ENCODE measurements at places on chromosomes 6 and 20.

DNA sequence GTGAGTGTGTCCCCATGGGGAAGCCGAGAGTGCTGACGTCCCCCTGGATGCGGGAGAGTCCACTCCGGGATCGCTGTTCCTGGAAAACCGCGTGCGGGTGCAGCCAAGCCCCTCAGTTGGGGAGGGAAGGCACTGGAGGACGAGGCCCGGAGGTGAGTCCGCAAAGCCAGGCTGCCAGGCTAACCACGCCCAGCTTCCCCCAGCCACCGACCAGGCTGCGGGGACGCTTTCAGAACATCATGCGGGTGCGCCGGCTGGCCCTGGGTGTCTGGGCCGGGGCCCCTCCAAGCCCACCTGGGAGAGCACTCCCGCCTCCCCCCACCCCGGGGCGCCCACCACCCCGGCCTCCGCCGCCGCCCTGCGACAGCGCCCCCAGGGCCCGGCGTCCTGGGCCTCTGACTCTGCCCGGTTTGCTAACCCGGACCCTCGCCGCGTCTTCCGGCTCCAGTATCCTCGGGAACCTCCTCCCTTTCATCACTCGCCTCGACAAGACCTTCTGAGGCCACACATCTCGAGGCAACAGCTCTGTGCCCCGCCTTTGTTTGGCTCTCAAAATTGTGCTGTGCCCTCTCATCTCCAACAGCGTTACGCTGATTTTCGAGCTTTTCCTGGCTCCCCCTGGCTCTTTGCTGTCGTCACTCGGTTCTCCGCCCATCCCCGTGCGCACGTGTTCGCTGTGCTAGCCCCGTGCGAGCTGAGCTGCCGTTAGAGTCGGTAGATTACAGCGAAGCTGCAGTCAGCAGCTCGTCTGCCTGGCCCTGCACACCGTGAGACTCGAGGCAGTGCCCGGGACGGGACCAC, 47.1 kb upstream of the ENTPD6 start:
- DNase-seq, result peak; percentile 50

DNA sequence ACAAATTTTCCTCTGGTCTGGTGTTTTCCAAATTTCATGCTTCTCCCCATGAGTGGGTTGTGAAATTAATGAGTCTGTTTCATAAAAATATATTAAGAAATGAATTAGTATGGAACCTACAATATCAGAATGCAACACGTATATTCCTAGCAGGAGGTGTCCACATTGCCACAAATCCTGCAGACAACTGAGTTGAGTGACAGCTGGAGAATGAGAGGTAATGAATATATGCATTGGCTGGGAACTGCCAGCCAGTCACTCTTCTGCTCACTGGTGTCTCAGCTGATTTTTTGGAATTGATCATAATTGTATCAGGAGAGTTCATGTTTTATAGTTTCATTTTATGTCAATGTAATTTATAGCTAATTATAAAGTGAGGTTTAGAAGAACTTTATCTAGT, 6.3 kb upstream of the ARFGEF3 start:
- no peak for DNase-seq

GRCh38 chr6:130981409-130981808, 81.6 kb downstream of the EPB41L2 start:
- DNase-seq, result no peak

- DNase-seq, result no peak
Observed at GRCh38 chr20:6178537-6178936, 55.7 kb upstream of the FERMT1 start.

DNA sequence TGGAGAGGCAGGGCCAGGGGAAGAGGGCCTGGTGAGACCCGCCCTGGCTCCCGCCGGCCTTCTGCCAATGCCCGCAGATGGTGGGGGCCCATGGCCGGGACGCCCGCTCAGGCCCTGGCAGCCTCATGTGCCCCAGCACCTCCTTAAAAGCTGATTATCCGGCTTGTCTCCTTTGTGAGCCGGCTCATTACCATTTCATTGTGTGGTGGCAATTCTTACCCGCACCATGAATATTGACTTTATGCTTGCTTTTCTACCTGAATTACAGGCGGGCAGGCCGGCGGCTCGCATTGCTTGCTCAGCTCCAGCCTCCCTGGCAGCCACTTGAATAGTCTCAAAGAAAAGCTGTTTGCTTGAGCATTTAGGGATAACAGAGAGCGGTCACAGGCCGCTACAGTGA, 120.0 kb upstream of the JAG1 start:
- DNase-seq, result no peak

DNA sequence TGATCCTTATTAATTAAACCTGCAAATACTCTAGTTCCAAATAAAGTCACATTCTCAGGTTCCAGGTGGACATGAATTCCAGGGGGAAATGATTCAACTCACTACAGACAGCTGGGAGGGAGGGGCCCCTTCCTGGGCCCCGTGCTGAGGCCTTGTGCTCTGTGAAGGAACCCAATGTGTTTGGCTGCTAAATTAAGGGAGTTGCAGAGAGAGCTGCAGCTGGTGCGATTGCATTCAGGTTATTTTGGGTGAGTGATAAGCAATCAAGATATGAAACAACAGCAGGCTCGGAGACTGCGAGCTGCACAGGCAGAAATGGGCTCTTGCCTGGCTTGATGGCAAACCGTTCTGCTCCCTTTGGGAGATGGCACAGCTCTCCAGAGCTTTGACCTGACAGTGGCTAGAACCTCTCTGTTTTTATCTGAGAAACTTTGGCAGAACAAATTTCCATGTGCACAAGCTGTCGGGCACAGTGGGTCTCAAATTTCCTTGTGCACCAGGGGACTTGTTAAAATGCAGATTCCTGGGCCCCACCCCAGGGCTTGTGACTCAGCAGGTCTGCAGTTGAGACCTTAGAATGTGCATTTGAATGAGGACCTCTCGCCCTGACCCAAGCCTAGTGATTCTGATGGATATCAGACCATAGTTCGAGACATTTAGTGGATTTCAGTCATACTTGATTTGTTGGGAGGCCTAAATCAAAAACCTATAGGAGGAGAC, 9.8 kb downstream of the MAPK13 start:
- DNase-seq, result no peak

DNA sequence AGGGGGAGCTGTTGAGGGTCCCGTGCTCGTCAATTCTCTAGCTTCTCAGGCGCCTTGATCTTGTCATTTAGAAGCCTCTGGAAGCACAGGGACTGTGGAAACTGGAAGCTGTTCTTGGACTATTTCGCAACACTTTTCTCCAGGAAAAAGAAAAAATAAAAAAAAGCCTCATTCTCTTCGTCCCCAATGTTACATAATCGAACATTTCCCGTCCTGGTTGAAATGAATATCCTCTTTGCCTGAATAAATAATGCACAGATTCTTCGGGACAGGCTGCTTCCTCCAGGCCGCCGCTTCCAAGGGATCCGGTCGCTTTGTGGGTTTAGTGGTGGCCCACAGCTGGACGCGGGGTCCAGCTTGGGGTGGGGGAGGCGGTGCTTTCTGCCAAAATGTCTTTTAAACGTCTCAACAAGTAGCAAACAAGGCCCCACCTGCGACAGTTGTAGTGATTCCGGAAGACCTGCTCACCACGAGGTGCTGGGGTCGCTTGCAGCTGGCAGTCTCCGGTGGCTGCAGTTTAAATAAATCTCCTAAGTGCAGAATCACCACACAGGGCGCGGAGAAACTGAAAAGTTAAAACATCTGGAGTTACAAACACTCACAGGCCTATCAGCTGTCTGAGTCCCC, 125.9 kb upstream of the ESR1 start:
- DNase-seq, result no peak

DNA sequence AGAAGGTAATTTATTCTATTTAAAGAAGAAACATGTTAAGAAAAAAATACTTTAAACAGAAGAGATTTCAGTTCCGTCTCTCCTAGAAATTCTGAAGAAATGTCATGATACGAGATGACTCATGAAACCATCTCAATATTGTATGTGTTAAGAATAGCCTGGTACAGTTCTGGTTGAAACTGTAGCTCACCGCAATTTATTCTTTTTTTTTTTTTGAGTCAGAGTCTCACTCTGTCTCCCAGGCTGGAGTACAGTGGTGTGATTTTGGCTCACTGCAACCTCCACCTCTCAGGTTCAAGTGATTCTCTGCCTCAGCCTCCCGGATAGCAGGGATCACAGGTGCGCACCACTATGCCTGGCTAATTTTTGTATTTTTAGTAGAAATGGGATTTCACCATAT, 103.3 kb downstream of the ARHGAP18 start:
- DNase-seq, result no peak

DNA sequence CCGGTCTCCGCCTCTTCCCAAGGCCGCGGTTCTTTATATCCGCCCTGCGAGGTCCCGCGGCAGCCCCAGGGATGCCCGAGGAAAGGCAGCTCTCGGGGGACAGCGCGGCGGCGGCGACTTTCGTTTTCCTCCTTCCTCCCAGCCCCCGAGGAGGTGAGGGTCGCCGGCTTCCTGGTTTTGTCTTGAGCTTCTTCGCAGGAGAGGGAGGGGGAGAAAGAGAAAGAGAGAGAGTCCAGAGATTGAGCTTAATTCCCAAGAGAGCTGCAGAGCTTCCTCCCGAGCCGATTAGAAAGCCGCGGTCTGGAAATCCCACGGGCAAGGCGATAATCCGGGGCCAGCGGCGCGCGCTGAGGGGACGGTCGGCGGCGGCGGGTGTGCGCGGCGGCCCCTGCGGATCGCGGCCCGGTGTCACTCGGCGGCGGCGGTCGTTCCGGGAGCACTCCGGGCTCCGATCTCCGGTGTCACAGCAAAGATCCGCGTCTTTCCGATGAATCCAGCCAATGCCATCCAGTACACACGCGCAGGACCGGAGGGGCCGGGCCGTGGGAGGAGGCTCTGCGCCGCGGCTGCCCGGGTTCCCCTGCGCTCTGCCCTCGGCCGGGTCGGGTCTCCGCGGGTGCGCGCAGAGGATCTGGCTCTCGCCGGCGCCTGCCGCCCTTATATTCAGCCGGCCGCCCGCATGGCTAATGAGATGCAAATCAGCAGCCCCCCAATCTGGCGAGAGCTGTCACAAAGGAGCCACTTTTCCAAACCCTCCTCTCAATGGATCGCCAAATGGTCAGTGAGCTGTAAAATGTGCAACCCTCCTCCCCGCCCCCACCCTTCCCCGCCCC, at the start of gene DLL1:
Gene DLL1 (minus strand): TSS at position 783 of the 833 bp plus-strand sequence. CDS start 939 bp downstream, outside the sequence.
- no peak for DNase-seq

DNA sequence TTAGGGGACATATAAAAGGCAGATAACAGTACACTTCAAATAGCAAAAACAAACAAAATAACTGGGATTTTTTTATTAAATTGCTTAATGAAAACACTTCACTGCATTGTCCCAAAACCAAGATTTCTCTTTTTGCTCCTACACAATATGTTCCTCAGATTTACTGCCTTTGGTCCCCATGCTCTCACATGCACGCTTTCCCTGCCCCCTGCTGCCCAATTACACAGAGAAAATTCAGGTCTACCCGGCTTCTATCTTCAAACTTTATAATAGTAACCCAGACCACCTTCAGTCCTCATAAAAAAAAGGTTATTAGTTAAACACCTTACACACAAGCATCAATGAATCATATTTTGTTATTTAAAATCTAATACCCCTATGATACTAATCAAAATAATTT, 673.8 kb upstream of the HS3ST5 start:
- DNase-seq, result no peak

DNA sequence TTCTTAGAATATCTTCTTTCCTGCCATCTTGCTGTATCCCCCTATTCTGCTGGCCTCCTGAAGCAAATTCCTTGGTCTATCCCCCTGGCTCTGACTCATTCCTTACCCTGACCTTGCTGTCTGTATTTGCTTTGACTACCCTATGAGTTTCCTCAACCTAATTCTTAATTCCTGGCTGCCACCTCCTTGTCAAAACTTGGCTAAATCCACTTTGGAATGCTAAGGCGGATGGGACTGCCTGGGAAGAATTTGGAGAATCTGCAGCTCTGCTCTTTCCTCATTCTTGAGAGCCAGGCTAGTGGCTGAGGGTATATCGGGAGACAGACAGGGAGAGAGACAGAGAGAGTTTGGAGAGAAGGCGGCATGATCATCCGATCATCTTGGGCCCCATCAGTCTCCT, 24.4 kb downstream of the CAP2 start:
- DNase-seq, result no peak

GRCh38 chr6:156587071-156587470, 190.1 kb upstream of the ARID1B start:
- DNase-seq, result no peak

GRCh38 chr6:163226181-163226835, 188.2 kb upstream of the QKI start:
- no peak for DNase-seq

All from activated CD8-positive, alpha-beta memory T cell treated with anti-CD3 and anti-CD28 coated beads for 4 hours (primary cell).